ENCODE measurements at places on chromosomes 12 and 14. TPM values are rescaled to one million over a fixed set of nuclear protein-coding genes. Genes with fewer than 3 reads are reported as not detected.

DNA sequence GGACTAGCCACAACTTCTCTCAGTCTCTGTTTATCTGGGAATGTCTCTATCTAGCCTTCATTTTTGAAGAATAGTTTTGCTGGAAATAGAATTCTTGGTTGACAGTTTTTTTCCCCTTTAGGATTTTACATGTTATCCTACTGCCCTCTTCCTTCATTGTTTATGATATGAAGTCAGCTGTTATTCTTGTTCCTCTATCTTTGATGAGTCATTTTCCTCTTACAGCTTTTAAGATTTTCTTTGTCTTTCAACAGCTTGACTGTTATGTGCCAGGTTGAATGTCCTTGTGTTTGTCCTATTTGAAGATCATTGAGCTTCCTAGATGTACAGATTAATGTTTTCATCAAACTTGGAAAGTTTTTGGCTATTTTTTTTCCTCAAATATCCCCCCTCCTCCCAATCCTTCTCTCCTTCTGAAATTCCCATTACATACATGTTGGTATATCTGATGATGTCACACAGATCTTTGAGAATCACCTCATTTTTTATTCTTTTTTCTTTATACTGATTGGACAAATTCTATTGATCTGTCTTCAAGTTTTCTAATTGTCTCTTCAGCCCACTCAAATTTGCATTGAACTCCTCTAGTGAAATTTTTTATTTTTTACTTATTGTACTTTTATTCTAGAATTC lies 4.5 kb upstream of the GOLGA5 start:
- no peak overlapping the region for H3K4me3 ChIP-seq
- H3K36me3 ChIP-seq = no peaks in the 10 kb centered on the region
- DNase-seq = no peak
- H3K4me1 ChIP-seq = peaks cover 5% of the 10 kb centered on the region
- no peak overlapping the region for H3K27ac ChIP-seq
- H3K27me3 ChIP-seq = no peaks in the 10 kb centered on the region

GRCh38 chr12:102317155-102317554 lies 119.5 kb upstream of the PMCH start:
- H3K36me3 ChIP-seq = no peaks in the 10 kb centered on the region
- H3K27ac ChIP-seq = no peak overlapping the region
- no peaks in the 10 kb centered on the region for H3K4me1 ChIP-seq

- H3K4me3 ChIP-seq = no peak overlapping the region
- H3K36me3 ChIP-seq = no peaks in the 10 kb centered on the region
- no peak overlapping the region for H3K27ac ChIP-seq
- H3K27me3 ChIP-seq = no peaks in the 10 kb centered on the region
Measured at GRCh38 chr12:8644345-8645248, 18.0 kb downstream of the MFAP5 start.

DNA sequence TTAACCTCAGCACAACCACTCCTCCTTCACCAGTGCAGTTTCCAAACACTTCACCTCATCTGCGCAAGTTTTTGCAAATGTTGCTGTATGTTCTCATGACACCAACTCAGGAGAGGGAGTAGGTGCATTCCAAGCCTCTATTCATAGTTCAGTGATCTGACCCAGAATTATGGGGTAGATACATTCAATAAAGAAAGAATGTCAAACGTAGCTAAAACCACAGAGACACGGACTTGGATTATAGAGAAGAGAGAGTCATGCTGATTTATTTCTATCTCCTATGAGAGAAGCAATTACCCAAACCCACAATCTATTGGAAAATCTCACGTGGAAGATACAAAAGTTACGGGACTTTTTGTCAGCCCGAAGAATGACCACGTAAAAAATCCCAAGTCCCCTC lies 1006.0 kb upstream of the TMEM132C start:
- H3K27me3 ChIP-seq = no peaks in the 10 kb centered on the region
- H3K4me1 ChIP-seq = no peaks in the 10 kb centered on the region
- no peak for DNase-seq
- no peaks in the 10 kb centered on the region for H3K36me3 ChIP-seq
- no peak overlapping the region for H3K27ac ChIP-seq

GRCh38 chr12:125296701-125297100 lies 231.5 kb downstream of the AACS start:
- no peaks in the 10 kb centered on the region for H3K27me3 ChIP-seq
- H3K27ac ChIP-seq = no peak overlapping the region
- H3K36me3 ChIP-seq = no peaks in the 10 kb centered on the region
- no peak overlapping the region for H3K4me3 ChIP-seq

DNA sequence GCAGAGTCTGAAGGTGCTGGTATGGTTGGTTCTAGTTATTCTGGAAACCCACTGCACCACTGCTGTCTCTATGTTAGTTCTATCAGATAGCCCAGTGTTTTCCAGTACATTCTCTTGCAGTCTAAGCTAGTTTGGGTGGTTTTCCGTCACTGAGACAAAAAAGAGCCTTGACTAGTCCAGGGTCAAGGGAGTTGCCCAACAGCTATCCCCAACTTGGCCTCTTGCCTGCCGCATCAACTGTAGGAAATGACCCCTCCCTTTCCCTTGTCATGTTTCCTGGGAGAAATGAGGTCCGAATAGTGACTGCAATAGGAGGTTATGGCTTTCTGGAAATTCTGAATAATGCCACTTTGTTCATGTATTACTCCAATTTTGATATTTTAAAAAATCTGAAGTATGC lies 160.4 kb downstream of the EFCAB11 start:
- H3K36me3 ChIP-seq = no peaks in the 10 kb centered on the region
- H3K27ac ChIP-seq = no peak overlapping the region
- H3K27me3 ChIP-seq = no peaks in the 10 kb centered on the region
- DNase-seq = no peak

- no peak overlapping the region for H3K4me3 ChIP-seq
- no peaks in the 10 kb centered on the region for H3K27me3 ChIP-seq
- H3K4me1 ChIP-seq = peaks cover 5% of the 10 kb centered on the region
- H3K36me3 ChIP-seq = no peaks in the 10 kb centered on the region
- no peak for DNase-seq
Measured at GRCh38 chr14:71289536-71289935, 382.3 kb downstream of the PCNX1 start.

DNA sequence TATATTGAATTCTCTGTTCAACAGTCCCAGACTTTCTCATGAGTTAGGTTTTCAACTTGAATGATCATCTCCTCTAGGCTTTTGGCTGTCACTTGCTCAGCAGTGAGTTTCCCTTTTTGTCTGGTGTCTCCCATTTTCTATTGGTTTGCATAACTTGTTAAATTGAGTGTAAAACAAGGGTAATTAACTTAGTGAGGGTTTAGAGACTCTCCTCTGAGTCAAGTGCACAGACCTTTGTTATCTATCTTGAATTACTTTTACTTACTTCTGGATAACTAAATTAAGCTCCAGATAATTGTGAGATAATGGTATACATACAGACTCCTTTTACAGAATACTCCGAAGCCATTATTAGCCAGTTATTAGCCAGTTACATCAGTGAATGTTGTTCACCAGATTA lies 22.0 kb downstream of the MLXIP start:
- H3K4me3 ChIP-seq = no peak overlapping the region
- no peaks in the 10 kb centered on the region for H3K27me3 ChIP-seq

- H3K27me3 ChIP-seq = no peaks in the 10 kb centered on the region
- no peak overlapping the region for H3K27ac ChIP-seq
- no peaks in the 10 kb centered on the region for H3K36me3 ChIP-seq
- DNase-seq = no peak
- H3K4me3 ChIP-seq = no peak overlapping the region
- peaks cover 5% of the 10 kb centered on the region for H3K4me1 ChIP-seq
Measured at GRCh38 chr12:42706321-42706720, 116.8 kb upstream of the PRICKLE1 start.

Gene IRAK3
- total RNA-seq = 0.52 TPM

Gene SLCO1B1
- not detected for total RNA-seq

Gene ARHGEF40
- total RNA-seq = 71.1 TPM

Gene KRT72
- not detected for total RNA-seq

Gene RBM23
- 64.4 TPM for total RNA-seq
